Camera-type eye (tissue), 1 donor: ENCODE measurements at places on chromosomes 3 and 15. TPM values are rescaled to one million over a fixed set of nuclear protein-coding genes. Genes with fewer than 3 reads are reported as not detected.

AMIGO3 gene
- not detected for total RNA-seq

SCN10A gene
- not detected for total RNA-seq

CHRM5 gene
- 6.8 TPM for total RNA-seq

NLGN1 gene
- 74.2 TPM for total RNA-seq

KIF7 gene
- 15.8 TPM for total RNA-seq

SLC28A1 gene
- total RNA-seq: 0.16 TPM

GPR149 gene
- total RNA-seq: 3.8 TPM

UBE2Q2 gene
- total RNA-seq: 53.4 TPM

CD200R1 gene
- 2.0 TPM for total RNA-seq

MYZAP gene
- total RNA-seq: 2.9 TPM
